NCI-H510A (cell line): ENCODE measurements at places on chromosomes 1 and 21.

- no peak for DNase-seq
Observed at GRCh38 chr1:15160626-15161025, 7.1 kb downstream of the TMEM51 start.

DNA sequence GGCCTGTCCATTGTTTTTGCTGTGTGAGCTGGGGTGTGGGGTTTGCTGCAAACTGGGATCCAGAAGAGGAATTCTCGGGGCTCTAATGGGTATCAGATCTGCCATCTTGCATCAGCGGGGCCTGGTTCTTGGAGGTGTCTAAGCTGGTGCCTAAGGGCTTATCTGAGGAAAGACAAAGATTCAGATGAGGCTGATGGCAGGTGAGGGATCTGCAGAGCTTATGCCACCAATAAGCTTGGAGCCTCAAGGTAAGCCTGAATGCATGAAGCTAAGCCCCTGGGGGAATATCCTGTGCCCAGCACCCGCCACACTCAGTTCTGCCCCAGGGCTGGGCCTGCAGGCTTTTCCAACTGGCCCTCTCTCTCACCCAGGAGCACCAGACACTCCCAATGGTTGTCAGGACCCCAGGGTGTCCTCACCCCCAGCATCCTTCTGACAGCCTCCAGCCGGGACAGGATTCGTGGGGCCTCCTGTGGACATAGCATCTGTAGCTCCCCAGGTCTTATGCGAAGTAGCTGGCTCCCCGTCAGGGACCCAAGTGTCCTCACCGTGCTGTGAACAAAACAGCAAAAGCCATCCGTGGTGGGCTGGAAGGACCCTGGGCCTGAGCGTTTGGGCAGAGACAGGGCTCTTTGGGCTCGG, 9.5 kb upstream of the GSTM3 start:
- no peak for DNase-seq

DNA sequence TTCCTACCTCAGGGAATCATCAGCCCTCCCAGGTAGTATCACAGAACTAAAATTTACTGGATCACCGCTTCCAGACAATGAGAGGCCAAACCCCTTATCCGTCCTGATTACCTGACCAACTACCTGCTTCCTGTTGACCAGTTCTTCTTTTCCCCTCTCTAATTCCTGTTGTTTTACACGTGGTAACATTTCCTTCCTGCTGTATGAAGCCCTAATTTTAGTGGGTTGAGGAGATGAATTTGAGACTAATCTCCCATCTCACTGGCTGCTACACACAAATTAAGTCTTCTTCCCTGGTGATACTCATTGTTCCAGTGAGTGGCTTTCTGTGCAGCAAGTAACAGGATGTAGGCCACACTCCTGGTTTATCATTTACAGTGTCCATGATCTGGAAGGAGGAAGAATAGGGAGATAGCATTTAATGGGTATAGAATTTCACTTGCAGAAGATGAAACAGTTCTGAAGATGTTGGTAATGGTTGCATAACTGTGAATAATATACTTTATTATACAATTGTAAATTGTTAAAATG, 2112.9 kb downstream of the NCAM2 start:
- no peak for DNase-seq

- no peak for DNase-seq
Observed at GRCh38 chr1:203136409-203137042, 9.0 kb downstream of the ADORA1 start.

DNA sequence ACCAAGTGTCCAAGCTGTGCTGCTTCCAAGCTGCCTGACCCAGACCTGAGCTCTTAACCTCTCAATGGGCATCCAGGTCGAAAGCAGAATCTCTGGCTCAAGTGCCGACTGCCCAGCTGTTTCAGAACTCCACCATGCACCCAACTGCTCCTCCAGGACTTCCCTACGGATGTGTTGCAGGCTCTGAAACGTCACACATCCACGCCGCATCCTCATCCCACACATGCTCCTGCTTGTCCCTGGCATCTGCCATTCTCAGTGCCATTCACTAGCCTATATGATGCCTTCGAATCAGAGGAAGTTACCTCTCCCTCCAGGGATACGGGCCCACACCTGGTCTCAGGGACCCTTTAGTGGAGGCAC, 11.2 kb downstream of the PDZK1IP1 start:
- no peak for DNase-seq

DNA sequence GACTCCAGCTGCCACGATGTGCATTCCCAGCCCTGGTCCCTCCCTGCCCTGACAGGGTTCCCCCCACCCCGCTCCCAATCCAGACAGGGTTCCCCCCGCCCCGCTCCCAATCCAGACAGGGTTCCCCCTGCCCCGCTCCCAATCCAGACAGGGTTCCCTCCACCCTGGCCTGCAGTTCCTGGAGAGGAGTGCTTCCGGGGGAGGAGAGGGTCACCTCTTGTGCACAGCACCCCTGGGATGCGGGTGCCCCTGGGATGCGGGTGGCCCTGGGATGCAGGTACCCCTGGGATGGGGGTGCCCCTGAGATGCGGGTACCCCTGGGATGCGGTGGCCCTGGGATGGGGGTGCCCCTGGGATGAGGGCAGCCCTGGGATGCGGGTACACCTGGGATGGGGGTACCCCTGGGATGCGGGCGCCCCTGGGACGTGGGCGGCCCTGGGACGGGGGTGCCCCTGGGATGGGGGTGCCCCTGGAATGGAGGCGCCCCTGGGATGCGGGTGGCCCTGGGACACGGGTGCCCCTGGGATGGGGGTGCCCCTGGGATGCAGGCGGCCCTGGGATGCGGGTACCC, 36.7 kb upstream of the SLC19A1 start:
- DNase-seq = no peak

- DNase-seq = no peak
Observed at GRCh38 chr1:229636042-229636441, 10.0 kb downstream of the URB2 start.

DNA sequence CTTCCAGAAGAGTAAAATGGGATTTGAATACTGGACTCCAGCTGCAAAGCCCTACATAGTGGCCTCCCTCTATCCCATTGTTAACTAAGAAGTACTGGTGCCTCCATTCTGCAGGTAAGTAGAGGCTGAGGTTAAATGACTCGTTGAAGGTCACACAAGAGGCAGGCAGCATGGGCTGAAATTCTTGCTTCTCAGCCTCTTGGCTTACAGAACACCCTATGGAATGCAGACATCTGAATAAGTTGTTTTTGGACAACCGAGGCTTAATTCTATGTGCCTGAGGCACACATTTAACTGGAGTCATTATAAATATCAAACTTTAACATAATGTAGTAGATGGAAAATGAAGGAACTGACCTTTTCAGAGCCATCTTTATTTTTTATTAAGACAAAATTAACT, 5.7 kb downstream of the DNAJC11 start:
- DNase-seq = no peak

DNA sequence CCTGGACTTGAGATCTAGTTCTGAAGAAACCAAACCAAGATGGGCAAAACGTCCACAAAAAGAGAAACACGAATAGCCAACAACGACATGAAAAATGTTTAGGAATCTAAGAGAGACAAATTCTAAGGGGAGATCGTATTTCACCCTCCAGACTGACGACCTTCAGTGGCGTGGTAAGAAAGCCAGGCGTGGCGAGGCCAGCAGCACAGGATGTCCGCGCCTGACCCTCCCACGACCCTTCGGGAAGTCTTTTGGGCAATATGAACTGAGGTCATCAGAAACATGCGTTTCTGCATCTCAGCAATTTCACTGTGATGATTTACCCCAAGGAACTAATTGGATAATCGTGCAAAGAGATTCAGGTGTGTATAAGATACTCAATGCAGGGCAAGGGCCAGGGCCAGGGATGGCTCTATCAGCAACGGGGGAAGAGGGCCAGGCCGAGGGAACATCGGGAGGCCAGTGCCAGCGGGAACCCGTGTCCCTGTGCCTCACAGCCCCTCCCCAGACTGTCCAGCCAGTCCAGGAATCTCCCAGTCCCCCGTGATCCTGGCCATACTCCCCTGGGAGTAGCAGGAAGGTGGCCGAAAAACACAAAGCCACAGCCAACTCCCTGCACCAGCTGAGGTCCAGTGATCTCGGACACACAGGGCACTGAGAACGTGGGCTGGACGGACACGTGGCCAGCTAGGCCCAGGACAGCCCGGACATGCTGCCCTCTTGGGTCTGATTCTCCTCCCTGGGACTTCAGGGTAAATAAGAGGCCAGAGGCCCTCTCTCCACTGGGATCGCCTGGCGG, 53.6 kb upstream of the ADARB1 start:
- no peak for DNase-seq

GRCh38 chr1:112335351-112335750, 60.7 kb upstream of the CTTNBP2NL start:
- no peak for DNase-seq

- no peak for DNase-seq
Observed at GRCh38 chr1:197327776-197328364, 59.8 kb downstream of the CRB1 start.

DNA sequence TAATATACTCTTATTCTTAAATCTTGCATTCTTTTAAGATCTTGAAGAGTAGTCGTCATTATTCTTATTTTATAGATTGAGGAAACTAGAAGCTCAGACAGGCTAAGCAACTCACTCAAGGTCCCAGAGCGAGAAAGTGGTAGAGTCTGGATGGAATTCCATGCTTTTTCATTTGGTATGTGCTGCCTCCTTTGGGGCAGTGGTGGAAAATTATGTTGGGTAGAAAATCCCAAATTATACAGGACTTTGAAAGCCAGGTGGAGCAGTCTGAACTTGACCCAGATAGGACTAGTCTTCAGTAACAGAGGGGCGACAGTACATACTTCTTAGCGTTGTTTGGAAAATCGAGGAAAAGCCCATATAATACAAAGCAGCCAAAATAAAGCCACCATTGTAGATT, 205.6 kb downstream of the ATG4C start:
- DNase-seq = no peak

GRCh38 chr1:202642619-202643291, 67.5 kb downstream of the SYT2 start:
- DNase-seq = no peak

GRCh38 chr21:33198346-33199099, 31.2 kb upstream of the IFNAR2 start:
- DNase-seq = no peak

- no peak for DNase-seq
Observed at GRCh38 chr21:46540087-46540710, 64.7 kb downstream of the S100B start.

- DNase-seq = no peak
Observed at GRCh38 chr1:33446590-33446989, 15.7 kb upstream of the PHC2 start.

- DNase-seq = no peak
Observed at GRCh38 chr1:209993061-209993830, 55.2 kb downstream of the SYT14 start.

DNA sequence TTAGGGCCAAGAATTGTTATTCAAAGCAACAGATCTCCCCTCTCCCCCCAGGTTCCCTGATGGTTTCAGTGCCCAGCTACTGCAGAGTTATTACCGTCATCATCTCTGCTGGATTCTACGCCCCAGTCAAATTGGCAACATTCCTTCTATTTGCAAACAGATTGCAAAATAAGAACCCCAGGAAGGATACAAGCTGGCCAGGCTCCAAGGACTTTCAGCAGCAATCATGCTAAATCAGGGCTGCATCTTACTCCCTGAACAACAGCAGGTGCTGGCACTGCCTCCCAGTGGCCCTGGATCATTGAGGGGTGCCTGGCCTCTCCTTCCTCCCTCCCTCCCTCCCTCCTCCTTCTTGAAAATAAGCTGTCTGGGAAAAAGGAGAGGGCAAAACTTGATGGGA, 521.6 kb upstream of the BEND5 start:
- DNase-seq = no peak

DNA sequence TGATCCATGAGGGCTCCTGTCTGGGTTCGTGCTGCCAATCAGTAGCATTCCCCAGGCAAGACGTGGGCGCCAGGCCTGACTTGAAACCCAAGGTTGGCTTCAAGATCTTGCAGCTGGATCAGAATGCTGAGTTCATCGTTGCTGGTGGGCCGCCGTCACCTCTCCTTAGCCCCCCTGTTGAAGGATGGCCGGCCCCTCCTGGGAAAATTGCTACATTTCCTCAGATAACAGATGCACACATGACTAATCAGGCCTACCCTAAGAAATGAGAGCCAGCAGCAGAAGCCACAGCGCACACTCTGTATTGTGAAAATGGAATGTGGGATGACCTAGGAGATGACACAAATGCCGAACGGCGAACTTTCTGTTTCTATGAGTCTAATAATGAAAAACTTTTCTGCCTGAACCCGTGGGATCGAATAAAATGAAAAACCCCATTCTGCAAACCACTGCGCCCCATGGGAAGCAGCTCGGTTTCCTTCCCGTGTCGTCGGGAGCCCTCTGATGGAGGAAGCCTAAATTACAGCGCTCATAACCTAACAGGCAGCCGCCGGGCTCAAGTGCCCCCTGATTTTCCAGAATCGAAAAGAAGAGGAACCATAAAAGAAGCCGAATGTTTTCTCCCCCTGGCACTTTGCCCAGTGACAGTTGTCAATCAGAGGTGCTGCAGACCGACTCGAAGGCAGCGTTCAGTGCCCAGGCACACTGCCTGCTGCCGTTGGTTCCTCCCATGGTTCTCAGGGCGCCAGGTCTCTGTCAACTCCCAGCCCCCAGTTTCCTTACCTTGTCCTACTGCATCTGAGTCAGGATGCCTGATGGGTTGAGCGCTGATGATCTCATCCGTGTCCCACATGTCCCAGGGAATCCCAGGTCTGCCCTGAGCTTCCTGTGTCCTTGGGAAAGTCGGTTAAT, 38.2 kb upstream of the H6PD start:
- DNase-seq = peak; percentile 77

DNA sequence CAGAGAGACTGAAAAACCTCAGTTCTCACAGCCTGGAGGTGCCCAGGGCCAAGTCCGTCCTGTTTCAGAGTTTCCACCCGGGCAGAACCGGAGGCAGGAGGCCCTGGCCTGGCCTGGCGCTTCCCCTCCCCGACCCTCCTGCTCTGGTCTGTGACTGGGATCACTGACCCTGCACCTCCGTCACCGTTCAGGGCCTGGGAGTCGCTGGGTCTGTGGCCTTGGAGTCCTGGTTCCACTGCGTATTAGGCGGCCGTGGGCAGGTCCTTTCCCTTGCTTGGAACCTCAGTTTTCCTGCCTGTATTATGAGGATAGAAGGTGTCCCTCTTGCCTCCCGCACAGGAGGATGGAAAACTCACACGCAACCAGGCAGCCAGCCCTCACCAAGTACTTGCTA, 533 bp upstream of the PLA2G2E start:
- no peak for DNase-seq

DNA sequence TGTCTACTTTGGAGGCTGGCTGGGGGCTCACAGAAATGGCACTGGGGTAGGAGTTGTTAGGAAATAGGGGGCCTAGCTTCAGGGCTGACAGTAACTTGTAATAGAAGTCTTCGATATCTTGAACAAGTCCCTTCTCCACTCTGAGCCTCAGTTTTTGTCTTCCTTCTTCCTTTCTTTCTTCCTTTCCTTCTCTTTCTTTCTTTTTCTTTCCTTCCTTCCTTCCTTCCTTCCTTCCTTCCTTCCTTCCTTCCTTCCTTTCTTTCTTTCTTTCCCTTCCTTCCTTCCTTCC, 12.9 kb downstream of the BTG2 start:
- no peak for DNase-seq

GRCh38 chr1:55981010-55981650, 598.2 kb downstream of the PLPP3 start:
- DNase-seq = no peak

DNA sequence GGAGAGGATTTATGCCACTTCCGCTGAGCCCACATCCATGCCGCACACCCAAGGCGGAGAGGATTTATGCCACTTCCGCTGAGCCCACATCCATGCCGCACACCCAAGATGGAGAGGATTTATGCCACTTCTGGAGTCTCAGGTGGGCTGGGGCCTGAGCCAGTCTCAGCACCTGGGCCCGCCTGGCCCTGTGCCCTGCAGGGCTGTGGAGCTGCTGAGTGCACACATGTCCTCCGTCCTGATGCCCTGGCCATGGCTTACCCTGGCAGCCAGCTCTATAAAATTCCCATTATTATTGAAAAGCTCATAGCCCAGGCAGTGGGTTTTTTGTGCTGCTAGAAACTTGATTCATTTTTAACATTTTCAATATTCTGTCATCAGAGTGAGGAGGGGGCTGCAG, 89.8 kb upstream of the TMEM51 start:
- no peak for DNase-seq
